ENCODE measurements at places on chromosomes 1 and 21.

DNA sequence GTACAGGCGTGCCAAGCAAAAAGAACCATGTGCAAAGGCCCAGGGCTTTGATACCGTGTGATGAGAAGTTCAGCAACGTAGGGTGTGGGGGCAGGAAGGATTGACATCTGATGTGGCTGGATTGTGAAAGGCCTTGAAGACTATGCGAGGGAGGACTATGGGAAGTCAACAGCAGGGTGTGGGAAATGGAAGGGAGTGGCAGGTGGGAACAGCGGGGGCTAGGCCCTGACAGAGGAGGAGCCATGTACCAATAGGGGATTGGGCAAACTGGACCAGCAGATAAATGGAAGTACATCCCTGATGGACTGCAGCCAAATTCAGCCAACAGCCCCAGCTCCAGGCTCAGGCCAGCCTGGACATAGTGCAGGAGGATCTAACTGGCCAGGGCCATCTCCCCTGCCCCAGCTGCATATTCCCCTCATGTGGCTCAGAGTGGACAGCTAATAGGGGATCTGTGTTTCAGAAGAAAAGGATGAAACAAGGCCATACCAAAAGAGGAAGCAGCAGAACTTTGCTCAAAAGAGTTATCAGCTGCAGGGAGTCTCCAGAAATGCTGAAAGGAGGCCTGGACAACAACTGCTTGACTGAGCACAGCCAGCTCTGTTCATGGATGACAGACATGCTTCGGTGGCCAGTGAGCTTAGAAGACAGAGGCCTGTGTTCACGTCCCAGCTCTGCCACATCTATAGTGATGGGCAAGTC, 140.2 kb upstream of the SGIP1 start:
- DNase-seq: no peak

DNA sequence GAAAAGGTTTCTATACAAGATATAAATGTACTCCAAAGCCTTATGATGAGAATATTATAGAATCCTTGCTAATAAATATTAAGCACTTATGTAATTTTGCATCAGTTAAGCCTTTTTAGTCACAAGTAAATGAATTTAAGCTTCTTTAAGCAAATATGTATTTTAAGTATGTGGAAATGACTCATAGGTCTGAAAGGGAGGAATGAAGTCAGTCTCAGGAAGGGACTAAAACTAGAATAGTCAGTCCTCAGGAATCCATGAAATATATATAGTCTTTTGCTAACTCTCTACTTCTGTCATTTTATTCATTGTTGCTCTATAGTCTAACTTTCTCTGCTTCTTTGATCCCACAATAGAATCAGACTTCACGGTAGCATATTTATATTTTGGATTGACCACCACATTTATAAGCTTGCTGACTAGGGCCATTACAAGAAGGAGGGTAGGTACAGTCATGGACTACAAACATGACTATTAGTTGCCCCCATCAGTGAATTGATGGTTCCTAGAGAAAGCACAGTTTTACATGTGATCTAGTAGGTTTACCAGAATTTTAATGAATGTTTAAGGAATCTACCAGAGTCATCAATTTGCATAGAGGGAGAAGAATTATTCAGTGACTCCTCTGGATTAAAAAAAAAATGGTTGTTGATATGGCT, 20.2 kb upstream of the RABGGTB start:
- DNase-seq: no peak

DNA sequence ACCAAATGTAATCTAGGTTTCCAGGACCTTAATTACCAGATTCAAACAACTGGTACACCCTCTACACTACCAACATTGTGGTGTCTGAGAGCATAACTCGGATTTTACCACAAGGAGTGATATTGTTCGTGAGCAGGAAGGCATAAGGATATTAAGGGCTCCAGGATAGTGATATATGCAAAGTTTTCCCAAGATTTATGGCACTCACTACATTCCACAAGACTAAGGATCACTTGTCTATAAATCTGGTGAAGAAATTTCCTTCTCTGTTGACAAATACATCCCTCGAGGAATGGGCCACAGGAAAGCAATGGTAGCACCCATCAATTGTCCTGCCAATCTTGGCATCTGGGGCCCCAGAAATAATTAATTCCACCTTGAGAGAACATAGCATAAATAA, 43.1 kb upstream of the PLD5 start:
- DNase-seq: no peak

GRCh38 chr1:177505905-177506590, 335.3 kb downstream of the BRINP2 start:
- no peak for DNase-seq

GRCh38 chr1:10353282-10353681, 45.6 kb upstream of the PGD start:
- no peak for DNase-seq

DNA sequence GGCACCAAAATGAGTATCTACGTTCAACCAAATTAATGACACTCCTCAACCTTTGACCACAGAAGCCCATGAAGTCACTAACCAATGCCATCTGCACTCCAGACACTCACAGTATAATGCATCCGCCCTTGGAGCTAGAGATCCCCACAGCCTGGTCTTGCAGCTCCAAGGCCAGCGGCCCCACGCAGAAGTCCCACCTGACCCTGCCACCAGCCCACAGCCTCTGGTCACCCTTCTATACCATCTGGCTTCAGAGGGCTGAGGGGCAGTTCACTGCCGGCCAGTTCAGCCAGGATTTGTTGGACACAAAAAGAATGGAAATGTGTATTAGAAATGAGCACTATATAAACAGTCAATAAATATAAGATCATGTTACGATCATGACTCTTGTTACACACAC, 211.2 kb downstream of the RRAGC start:
- DNase-seq: no peak

GRCh38 chr1:239630767-239631166, 244.4 kb downstream of the CHRM3 start:
- DNase-seq: no peak

- no peak for DNase-seq
Observed at GRCh38 chr1:227270554-227270953, 47.7 kb downstream of the CDC42BPA start.

DNA sequence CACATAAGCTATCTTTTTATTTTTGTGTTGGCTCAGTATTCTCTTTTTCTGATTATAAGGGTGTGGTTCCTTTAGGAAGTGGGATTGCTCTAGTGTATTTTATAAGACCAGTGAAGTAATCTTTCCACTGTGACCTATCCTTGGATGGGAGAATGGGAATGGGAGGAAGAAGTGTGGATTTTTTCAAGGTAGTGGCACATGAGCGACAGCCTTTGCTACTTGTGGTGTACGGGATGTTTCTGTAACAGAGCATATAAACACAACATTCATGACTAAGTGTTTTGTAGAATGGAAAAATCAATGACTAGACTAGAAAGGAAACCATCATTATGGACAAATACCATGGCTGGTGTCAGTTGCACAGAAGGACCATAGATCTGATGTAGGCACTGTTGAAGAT, 209.6 kb downstream of the GIPC2 start:
- no peak for DNase-seq

GRCh38 chr1:243354511-243355153, 98.8 kb downstream of the SDCCAG8 start:
- no peak for DNase-seq

DNA sequence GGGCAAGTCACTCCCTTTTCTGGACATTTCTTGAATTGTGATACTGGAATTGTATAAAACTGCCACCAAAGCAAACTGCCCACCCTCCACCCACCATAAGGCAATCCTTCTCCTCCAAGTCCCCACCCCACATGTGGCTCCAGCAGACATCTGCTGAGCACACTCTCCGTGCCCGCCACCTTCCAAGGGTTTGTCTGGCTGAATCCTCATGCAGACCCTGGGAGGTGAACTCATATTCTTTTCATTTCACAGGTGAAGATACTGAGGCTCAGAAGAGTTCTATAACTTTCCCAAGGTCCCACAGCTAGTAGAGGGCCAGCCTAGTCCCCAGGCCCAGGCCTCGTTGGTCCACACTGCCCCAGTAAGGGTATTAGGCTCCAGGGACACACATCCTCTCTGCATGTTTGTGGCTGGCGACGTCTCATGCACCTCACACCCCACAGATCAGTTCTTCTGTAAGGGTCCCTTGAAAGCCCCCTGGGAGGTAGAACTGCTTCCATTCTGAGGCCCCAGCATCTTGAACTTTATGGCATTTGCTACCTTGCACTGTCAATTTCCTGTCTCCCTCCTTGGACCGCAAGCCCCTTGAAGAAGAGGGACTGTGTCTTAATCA, 14.1 kb downstream of the CNTN2 start:
- no peak for DNase-seq

GRCh38 chr1:180190091-180190490, 35.4 kb downstream of the QSOX1 start:
- DNase-seq: no peak

DNA sequence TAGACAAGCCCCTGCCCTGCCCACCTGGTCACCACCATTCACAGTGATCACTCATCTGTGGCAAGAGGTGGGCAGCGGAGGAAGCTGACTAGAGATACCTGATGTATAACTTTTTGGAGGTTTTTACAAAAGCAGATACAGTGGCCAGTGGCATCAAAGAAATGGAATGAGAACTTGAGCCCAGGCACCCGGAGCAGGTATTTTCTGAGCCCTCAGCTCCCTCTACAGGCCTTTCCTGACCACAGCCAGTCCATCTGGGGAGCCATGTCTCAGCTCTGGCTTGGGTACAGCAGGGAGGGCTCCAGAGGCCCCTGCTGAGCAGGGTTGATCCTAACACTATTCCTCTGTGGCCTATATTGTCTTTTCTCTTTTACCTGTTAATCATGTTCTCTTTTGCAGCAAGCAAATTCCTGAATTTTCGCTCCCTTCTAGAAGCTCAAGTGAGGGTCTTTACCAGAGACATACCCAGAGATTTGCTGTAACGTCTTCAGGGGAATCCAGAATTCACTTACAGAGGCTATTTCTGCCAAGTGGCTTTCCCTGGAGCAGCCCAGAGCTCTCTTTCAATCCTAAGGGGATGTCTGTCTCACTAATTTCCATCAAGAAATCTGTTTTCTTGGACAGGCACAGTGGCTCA, 27.3 kb downstream of the GPR157 start:
- DNase-seq: no peak

- DNase-seq: no peak
Observed at GRCh38 chr1:43004587-43005459, 46.2 kb upstream of the SLC2A1 start.

DNA sequence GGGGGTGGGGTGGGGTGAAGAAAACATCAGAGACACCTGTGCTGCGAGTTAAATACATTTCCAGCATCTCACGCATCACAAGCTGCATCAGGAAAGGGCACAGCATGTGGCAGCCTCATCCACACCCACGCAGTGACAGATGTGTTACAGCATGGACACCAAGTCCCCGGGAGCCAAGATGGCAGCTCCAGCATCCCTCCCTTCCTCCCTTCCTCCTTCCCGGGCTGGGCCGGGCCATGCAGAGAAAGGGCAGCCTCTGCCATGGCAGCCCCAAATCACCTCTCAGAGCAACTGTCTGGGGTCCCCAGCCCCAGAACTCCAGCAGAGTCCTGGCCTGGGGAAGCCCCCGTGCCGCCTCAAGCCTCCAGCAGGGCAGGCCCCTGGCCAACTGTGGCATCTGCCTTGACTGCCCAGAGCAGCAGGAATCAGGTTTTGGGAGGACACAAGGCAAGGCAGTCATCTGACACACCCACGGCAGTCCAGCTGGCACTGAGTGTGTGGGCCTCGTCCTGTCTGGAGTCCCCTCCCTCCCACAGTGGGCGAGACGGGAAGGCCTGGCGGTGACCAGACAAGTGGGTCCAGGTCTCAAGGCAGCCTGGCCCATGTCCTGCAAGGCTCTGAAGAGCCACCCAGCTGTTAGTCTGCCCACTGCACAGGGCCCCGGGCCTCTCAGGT, 6.2 kb downstream of the SMIM1 start:
- DNase-seq: no peak

GRCh38 chr1:198283222-198283621, 126.4 kb downstream of the NEK7 start:
- DNase-seq: no peak

DNA sequence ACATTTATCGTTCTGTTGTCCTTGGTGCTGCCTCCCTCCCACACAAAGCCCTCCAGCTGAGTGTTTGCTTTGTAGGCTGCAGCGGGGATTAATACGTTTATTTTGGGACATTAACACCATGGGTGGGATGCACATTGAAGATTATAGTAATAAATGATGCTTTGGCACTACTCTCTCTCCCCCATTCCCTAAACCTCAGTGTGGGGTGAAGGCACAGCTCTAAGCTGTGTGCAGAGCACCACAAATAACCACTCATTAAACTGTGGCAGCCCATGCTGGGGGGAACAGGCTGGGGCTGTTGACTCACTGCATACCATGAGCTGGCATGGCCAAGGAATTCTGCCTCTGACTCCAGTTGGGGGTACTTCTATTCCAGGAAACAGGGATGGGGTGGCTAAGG, 7.7 kb downstream of the PCP4L1 start:
- DNase-seq: no peak

DNA sequence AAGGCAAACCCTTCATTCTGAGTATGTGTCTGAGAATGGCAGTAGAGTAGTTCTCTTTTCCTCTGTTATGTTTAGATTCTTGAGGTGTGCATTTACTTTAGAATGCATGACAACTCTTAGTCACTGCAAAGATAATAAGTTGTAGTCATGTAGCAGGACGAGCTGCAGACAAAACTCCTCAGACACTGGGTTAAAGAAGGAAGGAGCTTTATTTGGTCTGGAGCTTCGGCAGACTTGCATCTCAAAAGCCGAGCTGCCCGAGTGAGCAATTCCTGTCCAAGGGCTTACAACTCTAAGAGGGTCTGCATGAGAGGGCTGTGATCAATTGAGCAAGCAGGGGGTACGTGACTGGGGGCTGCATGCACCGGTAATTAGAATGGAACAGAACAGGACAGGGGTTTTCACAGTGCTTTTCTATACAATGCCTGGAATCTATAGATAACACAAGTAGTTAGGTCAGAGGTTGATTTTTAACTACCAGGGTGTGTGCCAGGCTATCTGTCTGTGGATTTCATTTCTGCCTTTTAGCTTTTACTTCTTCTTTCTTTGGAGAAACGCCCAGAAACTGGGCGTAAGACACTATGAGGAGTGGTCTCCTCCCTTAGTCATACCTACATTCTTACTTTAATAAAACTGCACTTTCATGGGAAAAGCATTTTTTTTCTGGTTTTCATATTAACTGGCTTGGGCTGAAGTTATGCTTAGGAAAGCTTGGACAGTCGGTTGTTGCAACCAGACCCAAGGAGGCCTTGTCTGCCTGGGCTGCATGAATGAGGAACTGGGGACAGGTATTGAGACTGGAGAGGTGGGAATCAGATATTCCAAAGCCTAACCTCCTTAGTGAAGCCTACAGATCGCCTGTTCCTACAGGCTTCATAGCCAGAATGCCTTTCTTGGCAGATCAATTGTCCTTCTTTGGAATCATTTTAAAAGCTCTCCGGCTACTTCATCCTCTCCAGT, 115.1 kb downstream of the RHOU start:
- no peak for DNase-seq

DNA sequence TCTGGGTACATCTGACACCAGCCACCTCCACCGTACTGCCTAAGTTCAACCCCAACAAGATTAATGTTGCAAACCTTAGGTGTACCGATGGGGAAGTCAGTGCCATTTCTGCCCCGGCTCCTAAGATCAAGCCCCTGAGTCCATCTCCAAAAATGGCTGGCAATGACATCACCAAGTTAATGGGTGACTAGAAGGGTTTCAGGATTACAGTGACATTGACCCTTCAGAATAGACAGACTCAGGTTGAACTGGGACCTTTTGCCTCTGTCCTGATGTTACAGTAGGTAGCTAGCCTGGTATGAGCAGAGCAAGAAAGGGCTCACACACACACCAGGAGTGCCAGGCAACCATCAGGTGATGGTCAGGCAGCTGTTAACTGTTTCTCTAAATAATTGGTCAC, 21.7 kb upstream of the ZMYM6 start:
- DNase-seq: no peak

Measured in thoracic aorta (tissue), 2 donors.